ENCODE measurements at places on chromosomes 2 and 18.

GRCh38 chr2:2686222-2686621 is 355.1 kb upstream of the MYT1L start:
- DNase-seq, result no peak

DNA sequence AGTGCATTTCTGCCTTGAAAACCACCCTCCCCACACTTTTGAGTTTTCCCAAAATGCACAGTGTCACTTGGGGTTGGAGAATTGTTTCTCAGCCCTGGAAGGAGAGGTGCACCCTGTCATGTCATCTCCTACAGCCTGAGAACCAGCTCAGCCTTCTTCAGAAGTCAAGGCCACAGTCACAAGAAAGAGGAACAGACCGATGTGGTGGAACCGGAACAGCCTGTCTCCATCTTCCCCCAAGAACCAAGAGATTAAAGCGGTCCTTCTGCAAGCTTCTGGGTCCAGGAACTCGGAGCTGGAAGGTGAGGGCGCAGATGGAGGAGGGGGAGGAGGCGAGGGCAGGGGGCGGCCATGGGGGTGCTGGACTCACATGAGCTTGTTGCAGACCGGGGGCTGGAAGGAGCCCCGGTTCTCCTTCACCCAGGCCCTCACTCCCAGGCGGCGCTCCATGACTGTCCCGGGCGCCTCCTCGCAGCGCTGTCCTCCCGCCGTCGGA is 248 bp downstream of the HAAO start:
- DNase-seq, result no peak

DNA sequence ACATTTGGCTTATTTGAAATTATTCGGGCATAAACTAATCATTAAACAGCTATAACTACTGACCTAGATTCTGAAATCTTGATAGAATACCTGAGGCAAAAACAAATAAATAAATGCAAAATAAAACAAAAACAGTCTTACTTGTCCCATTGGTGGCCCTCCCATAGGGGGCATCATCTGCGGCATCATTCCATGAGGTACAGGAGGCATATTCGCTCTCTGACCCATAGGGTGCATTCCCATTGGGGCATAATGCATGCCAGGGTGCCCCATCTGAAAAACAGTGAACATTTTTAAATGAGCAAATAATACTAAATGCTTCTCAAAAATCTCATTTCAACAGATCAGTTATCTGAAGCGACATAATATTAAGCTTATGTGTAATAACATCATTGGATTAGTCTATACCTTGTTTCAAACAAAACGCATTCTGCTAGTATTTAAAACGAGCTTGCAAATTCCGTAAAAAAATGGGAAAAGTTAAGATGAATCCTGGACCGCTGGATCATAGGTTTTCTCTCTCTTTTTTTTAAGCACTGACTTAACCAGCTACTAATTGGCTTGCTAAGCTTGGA is 1.3 kb downstream of the PRPF40A start:
- DNase-seq, result no peak

- DNase-seq, result no peak
These were observed 16.9 kb upstream of the SULT1C2 start for GRCh38 chr2:108271691-108272253.

DNA sequence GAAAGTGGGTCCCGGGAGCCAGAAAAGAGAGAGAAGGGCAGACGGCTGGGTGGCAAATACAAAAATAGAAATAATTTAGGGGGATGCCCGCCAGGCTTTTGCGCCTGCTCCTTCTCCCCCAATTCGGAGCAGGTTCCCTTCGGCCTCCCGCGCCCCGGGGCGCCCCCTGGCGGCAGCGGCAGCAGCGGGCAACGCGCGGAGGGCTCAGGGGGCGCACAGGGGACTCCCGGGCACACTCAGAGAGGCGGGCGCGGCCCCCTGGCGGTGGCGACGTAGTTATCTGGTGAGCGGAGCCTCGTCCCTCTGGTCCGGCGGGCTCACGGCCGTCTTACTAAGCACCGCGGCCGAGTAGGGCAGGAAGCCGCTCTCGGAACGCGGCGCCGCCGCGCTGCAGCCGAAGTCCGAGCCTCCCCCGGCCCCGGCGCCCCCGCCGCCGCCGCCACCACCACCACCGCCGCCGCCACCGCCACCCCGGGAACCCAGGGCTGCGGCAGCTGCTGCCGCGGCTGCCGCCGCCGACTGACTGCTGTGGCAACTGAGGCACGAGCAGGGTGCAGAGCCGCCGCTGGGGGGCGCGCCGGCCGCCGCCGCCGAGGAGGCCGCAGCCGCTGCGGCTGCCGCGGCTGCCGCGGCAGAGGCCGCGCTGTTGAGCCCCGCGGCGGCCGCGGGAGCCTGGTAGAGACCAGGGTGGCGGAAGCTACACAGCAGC is 3.8 kb downstream of the EVX2 start:
- no peak for DNase-seq

DNA sequence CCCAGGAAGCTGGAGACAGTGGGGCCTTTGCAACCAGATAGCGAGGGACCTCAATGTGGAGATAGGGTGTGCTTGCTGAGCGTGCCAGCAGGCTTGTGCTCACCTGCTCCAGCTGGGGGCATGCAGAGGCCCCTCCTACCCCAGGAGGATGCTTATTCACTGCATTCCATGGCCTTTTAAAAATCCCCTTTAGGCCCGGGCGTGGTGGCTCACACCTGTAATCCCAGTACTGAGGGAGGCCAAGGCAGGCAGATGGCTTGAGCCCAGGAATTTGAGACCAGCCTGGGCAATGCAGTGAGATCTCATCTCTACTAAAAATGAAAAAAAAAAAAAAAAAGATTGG is 54.5 kb downstream of the ODC1 start:
- DNase-seq, result no peak

DNA sequence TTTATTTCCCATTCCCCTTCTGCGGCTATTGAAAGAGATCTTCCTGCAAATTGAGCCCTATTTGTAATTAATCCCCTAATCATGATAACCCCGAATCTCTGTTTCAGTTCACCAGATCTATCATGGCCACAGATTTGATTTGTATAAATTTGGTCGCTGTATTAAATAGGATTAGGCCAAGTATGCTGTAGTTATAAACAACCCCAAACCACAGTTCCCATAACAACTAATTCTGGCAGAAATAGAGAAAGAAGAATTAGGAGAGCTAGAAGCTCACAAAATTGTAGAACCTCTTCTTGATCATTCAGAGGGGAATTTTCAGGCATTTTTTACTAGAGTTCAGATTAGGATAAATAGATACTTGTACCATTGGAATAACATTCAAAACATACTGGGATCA is 433.7 kb upstream of the TNP1 start:
- DNase-seq, result no peak

DNA sequence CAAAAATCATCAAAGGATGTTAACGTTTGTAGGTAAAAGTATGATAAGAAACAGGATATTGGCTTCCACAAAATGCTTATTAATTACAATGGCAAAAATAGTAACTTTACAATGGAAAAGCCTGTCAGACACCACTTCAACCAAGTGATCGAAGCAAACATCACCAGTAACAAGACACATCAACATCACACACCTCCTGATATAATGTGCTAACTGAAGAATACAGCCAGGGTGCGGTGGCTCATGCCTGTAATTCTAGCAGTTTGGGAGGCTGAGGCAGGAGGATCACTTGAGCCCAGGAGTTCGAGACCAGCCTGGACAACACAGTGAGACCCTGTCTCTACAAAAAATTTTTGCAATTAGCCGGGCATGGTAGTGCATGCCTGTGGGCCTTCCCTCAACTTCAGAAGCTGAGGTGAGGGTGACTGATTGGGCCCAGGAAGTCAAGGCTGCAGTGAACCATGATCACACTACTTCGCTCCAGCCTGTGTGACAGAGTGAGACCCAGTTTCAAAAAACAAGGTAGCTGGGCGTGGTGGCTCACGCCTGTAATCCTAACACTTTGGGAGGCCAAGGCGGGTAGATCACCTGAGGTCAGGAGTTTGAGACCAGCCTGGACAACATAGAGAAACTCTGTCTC is 15.0 kb downstream of the MGAT4A start:
- DNase-seq, result no peak

GRCh38 chr2:71787108-71787415 is 333.7 kb downstream of the DYSF start:
- DNase-seq, result no peak

DNA sequence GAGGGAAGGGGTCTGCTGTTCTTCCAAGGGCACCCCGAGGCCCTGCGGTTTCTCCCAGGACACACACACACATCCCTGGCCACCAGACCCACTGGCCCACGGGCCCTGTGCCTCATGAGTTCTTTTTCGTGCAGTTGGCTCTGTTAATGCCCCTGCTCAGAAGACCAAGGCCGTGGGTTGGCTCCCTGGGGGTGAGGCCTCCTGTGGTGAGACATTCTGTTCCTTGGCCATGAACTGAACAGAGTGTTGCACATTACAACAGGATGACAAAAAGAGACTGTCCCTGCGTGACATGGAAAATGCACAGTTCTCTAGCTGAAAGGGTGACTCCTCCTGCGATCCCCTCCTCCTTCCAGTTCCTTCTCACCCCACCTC is 30.7 kb downstream of the SH2D6 start:
- no peak for DNase-seq

- DNase-seq, result no peak
These were observed 74.5 kb downstream of the INPP4A start for GRCh38 chr2:98519156-98519555.

DNA sequence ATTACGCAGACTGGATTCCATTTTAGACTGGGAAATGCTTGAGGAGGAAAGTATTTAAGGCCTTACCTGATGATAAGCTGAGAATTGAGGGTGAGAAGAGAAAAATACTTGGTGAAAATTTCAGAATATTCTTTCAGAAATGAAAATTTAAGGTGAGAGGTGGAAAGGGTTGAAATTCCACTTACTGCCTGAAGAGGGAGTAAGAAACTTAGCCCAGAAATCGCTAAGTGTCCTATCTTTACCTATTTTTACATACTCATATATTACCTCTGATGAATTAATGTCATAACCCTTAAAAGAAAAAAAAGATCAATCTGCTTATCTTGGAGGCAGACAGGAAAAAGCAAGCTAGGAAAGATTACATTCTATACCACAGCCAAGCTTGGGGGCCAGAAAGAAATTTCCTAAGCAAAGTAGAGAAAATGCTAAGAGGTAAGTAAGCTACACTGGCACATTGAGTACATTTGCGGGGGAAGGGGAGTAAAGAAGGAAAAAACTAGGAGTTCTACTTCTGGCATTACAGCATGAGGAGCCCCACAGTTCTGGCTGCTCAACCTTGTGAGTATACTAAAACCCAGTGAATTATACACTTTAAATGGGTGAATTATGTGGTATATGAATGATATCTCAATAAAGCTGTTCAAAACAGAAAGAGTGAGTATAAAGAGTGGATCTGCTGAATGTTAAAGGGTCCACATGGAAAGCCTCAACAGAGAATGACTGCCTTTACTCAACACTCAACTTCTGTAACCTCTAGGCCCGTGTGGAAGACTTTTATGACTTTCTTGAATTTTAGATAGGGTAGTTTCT is 33.8 kb downstream of the SMC6 start:
- DNase-seq, result no peak

- no peak for DNase-seq
These were observed 127.8 kb downstream of the VIT start for GRCh38 chr2:36824273-36824672.

DNA sequence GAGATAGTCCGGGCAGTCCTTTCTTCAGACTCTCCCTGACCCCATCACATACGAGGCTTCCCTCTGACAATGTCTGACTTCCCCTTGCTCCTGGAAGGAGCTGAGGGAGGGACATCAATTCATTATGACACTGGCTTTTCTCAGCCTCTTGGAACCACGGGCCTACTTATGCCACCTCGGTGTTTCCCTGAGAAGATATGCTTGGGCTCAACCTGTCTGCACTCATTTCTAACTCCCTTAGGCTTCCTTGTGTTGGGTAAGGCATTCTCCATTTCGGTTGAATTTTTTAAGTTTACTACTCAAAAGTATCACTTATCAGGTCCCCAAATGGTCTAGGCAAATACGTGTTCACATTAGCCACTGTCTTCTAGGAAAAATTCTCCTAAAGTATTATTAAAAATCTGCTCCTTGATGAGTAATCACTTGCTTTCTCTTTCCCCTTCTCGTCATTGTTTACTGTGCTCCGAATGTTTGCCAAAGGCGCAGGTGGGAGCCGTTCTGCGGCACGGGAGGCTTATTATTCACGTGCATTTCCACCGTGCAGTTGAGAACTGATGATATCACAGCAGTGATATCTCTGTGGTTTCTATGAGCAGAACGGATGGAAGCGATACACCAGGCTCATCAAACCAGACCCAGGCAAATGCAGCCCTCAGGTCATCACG is 33.1 kb downstream of the ARL4C start:
- peak; percentile 47 for DNase-seq

DNA sequence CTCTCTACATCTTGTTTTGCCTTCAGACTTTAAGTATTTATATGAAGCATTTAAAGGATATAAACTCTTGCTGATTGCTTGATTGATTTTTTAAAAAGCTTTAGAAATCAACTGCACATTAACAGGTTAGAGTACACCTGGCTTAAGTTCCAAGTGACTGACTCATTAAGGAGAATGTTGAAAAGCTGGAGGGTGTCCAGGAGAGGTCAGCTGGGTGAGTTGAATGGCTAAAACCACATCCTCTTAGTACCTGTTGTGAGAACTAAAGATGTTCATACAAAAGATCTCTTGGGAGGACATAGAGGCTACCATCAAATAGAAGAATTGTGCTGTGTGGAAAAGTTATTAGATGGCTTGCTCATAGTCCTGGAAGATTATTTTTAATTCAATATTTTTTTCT is 206.8 kb downstream of the TXNL1 start:
- DNase-seq, result no peak

GRCh38 chr18:9984080-9984479 is 70.3 kb downstream of the VAPA start:
- no peak for DNase-seq

DNA sequence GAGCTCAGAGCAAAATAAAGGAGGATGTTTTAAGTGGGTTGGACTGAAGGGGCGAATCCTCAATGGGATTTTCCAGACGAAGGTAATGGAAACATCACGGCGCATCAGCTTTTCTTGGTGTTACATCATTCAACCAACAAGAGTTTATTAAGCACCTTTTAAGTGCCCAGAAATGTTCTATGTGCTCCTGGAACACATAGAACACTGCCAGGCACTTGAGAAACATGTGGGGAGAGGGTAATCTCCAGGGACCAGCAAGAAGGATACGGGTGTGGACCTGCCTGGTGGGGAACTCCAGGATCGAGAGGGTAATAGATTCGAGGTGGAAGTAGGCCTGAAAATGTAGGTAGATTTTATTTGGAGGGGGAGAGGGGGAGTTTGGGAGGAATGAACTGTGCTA is 168.6 kb downstream of the PRKCE start:
- DNase-seq, result no peak

GRCh38 chr2:234565201-234565600 is 68.3 kb upstream of the ARL4C start:
- DNase-seq, result no peak

- no peak for DNase-seq
These were observed 2.7 kb upstream of the PPP4R1 start for GRCh38 chr18:9617006-9617542.

GRCh38 chr2:56898986-56899385 is 715.2 kb downstream of the CCDC85A start:
- no peak for DNase-seq
